Stimulated activated CD8-positive, alpha-beta memory T cell treated with anti-CD3 and anti-CD28 coated beads, Interleukin-15, amount 100 ng/mL, for 24 hours (primary cell): ENCODE measurements at places on chromosomes 2 and 18.

DNA sequence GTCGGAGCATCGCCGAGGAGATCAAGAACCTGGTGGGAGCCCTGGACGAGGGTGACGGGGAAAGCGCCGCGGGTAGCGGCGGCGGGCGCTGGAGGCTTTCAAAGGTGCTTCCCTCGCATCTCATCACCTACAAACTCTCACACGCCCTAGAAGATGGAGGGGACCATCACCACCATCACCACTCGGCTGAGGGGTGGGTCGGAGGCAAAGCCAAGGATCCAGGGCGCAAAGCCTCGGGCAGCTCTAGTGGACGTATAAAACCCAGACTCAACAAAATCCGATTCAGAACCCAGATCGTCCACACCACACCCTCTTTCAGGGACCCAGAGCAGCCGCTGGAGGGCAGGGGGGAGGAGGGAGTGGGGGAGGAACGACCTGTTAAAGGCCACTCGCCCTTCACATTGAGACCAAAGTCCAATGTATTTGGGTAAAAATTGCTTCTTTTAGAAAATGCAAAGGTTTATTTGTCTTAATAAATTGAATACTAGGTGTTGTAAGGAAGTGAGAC, 1.5 kb downstream of the SOWAHC start:
- DNase-seq, result no peak

- no peak for DNase-seq
These were observed 499.5 kb upstream of the CHAC2 start for GRCh38 chr2:53268086-53268485.

GRCh38 chr2:173148520-173148919, 72.9 kb downstream of the MAP3K20 start:
- no peak for DNase-seq

GRCh38 chr18:45565280-45565970, 49.9 kb upstream of the SLC14A2 start:
- DNase-seq, result no peak

GRCh38 chr18:26464128-26465011, 84.0 kb downstream of the KCTD1 start:
- no peak for DNase-seq

DNA sequence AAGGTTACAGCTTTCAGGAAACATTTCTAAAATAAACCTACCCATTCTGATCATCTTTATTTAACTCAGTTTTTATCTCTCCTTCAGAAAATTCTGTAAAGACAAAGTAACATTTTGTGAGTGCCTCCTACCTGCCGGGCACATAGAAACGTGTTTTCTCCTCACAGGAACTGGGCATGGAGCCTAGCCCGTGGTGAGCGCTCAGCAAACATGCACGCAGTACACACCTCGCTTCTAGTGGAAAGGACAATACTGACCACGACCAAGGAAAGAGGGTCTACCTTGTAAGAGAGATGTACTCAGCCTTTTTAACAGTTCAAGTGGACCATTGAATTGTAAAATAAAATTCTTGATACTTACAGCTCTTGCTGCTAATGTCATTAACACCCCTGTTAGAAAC, 24.8 kb upstream of the KIDINS220 start:
- DNase-seq, result no peak

- DNase-seq, result no peak
These were observed 5.0 kb upstream of the SP100 start for GRCh38 chr2:230410861-230411569.

DNA sequence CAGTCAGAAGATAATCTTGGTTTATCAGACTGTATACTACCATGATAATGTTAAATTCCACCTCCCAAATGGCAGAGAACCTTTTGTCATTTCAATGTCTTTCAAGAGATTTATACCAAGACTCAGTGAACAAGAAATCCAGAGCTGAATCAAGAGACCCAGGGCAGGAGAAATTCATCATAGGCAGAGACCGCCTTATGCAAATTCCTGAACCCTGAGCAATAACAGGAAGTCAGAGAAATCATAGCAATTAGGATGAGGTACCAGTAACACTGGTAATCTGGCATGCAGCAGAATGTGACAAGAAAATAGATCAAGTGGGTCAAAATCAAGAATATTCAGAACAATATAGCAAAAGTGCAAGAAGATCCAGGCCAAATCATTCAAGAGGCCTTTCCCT, 412.4 kb upstream of the LRATD1 start:
- no peak for DNase-seq

DNA sequence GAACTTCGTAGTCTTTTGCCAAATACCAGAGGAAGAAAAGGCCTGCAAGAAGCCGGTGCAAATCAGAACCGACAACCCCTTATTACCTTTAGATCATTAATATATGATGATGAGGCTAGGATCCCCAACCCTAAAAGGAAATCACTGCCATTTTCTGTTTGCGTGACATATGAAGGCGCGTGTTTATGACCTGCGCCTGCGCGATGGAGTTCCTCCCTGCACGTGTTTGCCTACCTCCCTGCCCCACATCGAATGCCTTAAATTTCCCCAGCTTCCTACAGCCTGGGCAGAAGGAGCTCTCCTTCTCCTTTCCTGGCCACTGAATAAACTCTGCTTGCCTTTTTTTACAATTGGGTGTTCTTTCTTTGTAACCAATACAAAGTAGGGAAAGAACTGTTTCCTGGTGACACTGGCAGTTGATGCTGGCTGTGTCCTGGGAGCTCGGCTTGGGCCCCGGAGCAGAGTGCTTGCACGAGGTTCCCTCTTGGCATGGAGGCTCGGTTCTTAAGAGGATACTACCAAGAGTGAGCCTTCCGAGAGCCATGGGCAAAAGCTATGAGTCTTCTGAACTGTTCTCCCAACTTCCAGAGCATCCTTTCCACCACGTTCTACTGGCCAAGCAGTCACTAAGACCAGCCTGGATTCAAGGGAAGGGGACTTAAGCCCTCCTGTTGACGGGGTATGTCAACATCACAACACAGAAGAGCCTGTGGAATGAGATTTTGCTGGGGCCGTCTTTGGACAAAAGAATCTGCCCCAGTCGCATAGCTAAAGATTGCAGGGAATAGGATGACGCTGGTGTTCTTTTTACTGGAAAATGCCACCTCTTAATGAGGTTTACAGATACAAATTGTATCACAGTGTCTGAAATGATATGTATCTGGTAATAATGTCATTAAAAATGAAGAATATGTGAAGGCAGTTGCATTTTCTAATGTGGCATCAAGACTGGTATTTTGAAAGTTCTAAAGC, 179.8 kb downstream of the SH3BP4 start:
- DNase-seq, result no peak

DNA sequence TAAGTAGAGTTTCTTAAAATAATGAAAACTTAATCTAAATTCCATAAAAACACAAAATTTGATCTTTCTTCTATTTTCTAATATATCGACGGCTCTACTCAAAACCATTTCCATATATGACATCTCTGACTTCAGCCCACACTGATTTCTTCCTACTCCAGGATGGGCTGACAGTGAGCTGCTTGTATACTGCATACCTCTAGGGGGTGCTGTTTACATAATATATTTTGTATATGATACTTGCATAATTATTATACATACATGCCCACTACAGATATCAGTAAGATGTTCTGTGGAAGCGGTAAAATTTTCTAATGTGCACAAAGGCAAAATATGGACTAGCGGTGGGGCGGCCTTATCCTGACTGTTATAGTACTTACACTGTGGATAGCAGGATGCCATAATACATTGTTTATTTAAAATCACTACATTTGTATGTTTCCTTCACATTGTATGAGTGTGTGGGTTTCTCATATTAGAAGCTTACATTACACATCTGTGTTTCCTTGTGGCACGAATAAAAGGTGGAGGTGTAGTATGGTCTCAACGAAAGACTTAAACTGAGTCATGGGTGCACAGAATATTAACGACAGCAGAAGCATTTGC, 66.1 kb upstream of the NXPH2 start:
- no peak for DNase-seq

- DNase-seq, result no peak
These were observed 570.2 kb upstream of the TNP1 start for GRCh38 chr2:217429981-217430500.

- DNase-seq, result no peak
These were observed 5.1 kb upstream of the ODC1 start for GRCh38 chr2:10452956-10453904.

DNA sequence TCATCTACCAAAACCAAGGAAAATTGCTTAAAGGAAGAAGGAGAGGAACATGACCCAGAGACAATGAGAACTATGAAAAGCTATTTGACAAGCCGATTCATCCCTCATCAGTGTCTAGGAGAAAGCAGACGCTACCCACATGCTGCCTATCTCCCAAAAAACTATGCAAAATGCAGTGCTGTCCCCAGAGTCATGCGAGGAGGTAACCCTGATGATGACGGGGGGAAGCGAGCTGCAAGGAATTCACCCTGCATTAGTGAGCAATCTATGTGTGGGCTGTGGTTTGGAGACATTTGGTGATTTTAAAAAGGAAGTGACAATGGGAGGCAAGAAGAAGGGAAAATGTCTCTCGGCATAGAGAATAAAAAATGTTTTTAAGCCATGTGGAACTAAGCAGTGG, 472.7 kb downstream of the CMPK2 start:
- no peak for DNase-seq
